ENCODE measurements at places on chromosomes 1 and 21. TPM values are rescaled to one million over a fixed set of nuclear protein-coding genes. Genes with fewer than 3 reads are reported as not detected.
A peak's percentile ranks its signal among the peaks of the same experiment; 100 is the strongest.

RIPPLY3 gene
- total RNA-seq: not detected

AKNAD1 gene
- 0.69 TPM for total RNA-seq

DNA sequence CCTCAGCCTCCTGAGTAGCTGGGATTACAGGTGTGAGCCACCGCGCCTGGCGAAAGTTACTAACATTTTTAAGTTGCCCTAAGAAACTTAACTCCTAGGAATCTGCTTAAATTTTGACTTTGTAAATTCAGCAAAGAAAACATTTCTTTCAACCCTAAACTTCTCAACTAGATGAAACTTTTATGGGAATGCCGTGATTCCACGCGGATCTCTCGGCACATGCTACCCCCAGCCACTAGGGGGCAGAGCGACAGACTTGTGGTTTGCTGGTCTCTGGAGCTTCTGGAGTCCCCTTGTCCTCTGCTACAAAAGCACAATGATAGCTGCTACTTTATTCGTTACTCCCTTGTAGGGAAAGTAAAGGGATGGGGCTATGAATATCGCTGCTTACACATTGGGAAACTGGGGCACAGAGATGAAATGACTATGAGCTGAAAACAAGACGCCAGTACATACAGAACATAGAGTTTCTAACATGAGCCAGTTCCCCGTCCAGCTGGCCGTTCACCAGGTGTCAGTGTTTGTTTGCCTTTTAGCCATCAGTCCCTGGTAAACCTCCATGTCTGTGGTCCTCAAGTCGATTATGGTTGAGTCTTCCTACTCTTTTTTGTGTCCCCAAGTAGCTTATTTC, 114.7 kb downstream of the PBX1 start:
- DNase-seq: peak; percentile 87

DNA sequence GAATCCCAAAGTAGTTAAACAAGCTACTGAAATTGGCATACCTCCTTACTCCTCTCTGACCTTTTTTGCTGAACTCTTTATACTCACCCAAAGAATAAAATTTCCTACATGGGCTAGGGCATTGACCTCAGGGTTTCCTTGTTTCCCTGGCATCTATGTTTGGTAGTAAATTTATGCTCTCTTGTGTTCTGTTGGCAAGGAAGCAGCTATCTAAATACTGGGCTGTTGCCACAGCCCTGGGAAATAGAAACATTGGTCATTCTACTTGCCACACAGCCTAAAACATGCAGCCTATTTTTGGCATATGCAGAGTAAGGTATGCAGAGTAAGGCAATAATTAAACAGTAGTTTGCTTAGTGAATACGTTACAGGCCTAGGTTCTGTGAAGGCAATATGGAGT, 351.4 kb downstream of the HLX start:
- DNase-seq: no peak

- DNase-seq: no peak
Measured at GRCh38 chr21:25970254-25970930, 200.2 kb downstream of the APP start.

DNA sequence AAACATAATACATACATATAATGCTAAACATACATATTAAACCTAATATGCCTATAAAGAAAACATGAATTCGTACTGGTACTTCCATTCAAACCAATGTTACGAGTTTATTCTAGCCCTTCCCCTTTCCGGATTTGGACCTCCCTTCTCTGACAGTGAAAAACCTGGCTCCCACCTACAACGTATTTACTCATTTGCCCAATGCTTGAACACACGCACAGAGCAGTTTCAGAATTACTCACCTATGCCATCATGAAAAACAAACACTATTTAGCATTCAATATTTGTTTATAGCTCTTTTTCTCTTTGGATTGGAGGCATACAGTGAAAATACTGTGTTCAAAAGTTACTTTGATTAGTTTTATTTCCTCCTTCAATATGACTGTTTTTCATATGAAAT, 204.4 kb downstream of the LMX1A start:
- no peak for DNase-seq

SPRR4 gene
- not detected for total RNA-seq
